ENCODE measurements at places on chromosomes 7 and 10.

- no peak for DNase-seq
Measured at GRCh38 chr10:22657566-22658225, 56.7 kb downstream of the PIP4K2A start.

GRCh38 chr7:50306494-50307367, 2.2 kb downstream of the IKZF1 start:
- no peak for DNase-seq

DNA sequence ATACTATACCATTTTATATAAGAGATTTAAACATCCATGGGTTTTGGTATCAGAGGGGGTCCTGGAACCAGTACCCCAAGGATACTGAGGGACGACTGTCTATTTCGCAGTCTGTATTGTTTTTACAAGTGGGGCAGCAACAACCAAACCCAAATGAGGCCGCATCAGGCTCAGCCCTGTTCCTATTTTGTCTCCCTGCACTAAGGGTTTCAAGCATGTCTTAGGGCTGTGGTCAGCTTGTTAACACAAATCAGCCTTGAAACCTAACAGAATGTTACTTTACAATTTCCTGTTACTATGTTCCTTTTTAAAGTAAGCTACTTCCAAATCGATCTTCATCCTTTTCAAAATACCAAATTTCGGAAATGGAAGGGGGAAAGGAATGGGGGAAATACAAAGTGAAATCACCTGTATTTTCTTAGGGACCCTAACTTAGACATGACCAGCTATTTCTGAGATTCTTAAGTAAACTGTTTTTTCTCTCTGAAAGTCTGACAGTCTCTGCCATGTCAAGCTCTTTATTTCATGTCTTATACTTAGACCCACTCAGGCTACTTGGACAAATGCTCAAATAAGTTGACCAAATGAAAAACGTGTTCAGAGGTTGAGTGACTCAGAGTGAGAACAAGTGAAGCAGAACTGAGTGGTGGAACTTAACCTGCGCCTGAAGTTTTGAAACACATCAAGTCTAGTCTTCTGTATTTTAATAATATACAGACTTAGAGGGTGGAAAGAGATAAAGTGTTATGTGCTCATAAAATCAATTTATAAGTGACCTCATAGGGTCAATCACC, 75.8 kb downstream of the C1GALT1 start:
- no peak for DNase-seq

- DNase-seq = no peak
Measured at GRCh38 chr7:80552031-80552694, 40.3 kb upstream of the GNAT3 start.

DNA sequence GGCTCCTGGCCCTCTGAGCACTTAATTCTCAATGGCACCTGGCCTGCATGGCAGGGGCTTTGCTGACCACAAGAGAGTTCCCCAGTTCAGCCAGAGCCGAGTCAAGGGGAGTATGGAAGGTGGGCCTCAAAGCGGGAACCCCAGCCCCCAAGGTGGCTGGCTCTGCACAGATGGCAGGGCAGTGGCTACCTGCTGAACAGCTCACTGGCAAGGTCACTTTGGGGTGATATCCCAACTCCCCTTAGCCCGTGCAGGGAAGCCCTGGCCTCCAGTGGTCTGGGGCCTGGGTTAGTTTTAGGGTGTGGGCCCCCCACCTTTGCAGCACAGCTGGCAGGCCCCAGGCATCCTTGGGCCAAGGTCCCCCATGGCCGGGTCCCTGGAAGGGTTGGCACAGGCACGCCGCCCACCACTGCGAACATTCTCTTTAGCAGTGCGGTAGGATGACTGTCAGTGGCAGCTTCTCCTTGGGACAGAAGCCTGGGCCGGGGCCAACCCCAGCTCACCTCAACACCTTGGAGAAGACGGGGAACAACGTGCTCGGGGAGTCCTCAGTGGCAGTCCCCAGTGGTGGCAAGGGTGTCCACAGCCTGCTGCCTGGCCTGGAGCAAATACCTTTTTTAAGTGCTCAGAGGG, 36.8 kb downstream of the PPIF start:
- DNase-seq = no peak

DNA sequence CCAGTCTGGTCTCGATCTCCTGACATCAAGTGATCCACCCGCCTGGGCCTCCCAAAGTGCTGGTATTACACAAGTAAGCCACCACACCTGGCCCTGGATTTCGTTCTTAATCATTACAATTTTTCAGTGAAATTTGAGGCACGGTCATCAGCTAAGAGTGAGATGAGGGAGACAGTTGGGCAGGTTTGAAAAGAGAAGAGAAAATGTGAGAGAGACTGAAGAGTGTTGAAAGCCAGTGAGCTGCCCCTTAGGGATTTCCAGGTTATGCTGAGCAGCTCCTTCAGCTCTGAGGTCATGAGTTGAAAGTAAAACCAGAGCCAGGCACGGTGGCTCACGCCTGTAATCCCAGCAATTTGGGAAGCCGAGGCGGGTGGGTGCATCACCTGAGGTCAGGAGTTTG, 5.9 kb upstream of the UPF2 start:
- DNase-seq = no peak

DNA sequence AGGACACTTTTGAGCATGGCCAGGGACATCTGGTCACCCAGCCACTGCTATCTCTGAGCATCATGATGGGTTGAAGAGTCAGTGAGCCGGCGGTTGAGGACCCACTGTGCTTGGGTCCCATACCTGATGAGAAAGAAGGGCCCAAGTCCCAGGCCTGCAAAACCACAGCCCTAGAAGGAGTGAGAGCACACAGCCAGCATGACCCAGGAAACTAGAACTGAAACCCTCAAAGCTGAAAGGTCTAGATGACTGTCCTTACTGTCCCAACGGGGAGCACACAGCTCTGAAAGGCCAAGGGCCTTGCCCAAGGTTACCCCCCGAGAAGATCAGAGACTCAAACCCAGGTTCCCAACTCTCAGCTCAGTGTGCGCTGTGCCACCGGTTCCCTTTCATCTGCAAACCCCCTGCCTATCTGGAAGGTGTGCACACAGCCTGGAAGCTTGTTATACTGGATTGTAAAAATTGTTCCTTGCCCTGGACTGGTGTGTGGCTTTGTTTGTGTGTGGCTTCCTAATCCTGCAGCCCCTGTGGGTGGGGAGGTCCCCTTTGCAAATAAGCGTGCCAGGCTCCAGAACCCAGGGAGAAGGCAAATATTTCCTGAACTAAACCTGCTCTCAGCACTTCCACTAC, 22.6 kb upstream of the PSAP start:
- no peak for DNase-seq

DNA sequence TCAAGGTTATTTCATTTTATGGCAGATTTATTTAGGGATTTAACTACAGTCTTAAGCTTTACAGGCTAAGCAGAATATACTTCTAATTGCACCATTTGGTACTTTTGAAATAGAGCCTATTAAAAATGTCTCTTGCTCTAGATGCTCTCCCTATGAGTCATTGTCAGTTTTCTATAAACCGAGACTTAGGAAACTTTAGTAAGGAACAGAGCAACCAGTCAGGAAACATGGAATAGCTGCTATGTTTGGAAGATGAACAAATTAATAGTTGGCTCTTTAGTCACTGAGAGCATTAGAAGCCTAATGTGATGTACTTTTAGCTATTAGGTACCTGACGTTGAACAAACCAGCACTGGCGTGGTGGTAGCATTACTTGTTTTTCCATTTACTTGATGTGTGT, 35.3 kb downstream of the INPP5F start:
- DNase-seq = no peak
